ENCODE measurements at places on chromosomes 5 and 9. TPM values are rescaled to one million over a fixed set of nuclear protein-coding genes. Genes with fewer than 3 reads are reported as not detected.
A peak's percentile ranks its signal among the peaks of the same experiment; 100 is the strongest.

ADRB2 gene
- total RNA-seq = 10.7 TPM

GALNT12 gene
- total RNA-seq = 0.38 TPM

ZFP37 gene
- total RNA-seq = 1.4 TPM

RNF180 gene
- 2.9 TPM for total RNA-seq

C8G gene
- total RNA-seq = 0.77 TPM

SAXO1 gene
- not detected for total RNA-seq

S100Z gene
- not detected for total RNA-seq

ADCY2 gene
- total RNA-seq = not detected

GRCh38 chr9:89502038-89502601, 4.2 kb upstream of the SEMA4D start:
- DNase-seq = no peak

GRCh38 chr9:99239341-99240060, 17.4 kb downstream of the SEC61B start:
- DNase-seq = no peak

- DNase-seq = no peak
These were observed 185.7 kb upstream of the VCAN start for GRCh38 chr5:83285661-83286398.

- DNase-seq = no peak
These were observed 19.1 kb upstream of the FRMD3 start for GRCh38 chr9:83557317-83557716.

DNA sequence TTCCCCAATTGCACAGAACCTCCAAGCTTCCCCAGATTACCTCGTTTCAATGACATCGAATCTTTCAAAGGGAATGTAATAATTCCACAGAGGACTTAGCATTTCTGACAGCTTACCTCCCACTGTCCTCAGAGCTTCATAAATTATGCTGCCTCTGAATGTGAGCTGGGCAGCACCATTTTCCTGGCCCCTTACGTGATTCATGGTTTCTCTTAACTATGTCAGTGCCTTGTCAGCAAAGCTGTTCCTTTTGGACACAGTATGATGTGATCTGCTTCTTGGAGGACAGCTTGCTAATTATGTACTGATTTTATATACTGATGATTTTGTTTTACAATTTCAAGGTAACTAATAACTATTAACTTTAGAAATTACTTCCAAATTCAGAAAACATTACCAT, 27.7 kb upstream of the SSBP2 start:
- DNase-seq = peak; percentile 60

- peak; percentile 81 for DNase-seq
These were observed 4.0 kb upstream of the TRAF2 start for GRCh38 chr9:136882109-136882946.

- no peak for DNase-seq
These were observed 43.1 kb downstream of the RALGPS1 start for GRCh38 chr9:126957687-126958053.

- no peak for DNase-seq
These were observed 297.5 kb downstream of the AGTPBP1 start for GRCh38 chr9:85444243-85444642.

DNA sequence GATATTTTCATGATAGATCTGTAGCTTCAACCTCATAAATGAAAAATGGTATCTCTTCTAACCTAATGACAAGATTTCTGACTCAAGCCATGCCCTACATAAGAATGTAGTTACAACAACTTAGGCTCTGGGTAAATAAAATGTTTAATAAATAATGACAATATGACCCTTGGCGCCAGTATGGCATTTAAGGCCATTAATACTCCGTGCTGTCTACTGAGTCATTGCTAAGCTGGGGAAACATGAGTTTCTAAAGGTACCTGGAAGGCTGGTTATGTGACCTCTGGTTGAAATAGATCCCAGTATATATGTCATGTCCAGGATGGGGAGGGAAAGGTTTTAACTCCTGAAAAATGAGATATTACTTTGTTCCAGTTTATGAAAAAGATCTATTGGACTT, 58.0 kb upstream of the CEMIP2 start:
- DNase-seq = no peak

GRCh38 chr9:18184401-18184800, 289.6 kb upstream of the ADAMTSL1 start:
- DNase-seq = no peak

GRCh38 chr5:59988396-59988795, 94.9 kb upstream of the PDE4D start:
- DNase-seq = no peak

- no peak for DNase-seq
These were observed 61.6 kb downstream of the SETX start for GRCh38 chr9:132293145-132293721.

DNA sequence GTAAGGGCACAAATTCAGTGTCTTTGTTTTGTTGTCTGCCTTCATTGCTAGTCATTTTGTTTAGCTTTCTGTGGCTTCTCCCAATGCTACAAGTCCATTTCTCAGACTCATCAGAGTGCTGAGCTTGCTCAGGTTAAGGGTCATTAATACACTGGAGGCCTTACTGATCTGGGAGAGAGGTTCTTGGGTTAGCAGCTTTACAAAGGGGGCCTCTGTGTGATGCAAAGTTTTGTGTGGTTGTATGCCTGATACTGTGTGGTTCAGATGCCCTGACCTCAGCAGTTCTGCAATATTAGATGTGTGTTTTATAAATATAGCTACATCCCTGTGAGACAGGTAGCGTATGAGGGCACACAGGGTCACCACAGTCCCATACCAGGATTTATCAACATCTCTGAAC, 34.8 kb upstream of the SMARCA2 start:
- DNase-seq = no peak

GRCh38 chr5:109905906-109906305, 216.2 kb downstream of the MAN2A1 start:
- no peak for DNase-seq

GRCh38 chr5:59503220-59503619, 390.3 kb downstream of the PDE4D start:
- peak; percentile 54 for DNase-seq

DNA sequence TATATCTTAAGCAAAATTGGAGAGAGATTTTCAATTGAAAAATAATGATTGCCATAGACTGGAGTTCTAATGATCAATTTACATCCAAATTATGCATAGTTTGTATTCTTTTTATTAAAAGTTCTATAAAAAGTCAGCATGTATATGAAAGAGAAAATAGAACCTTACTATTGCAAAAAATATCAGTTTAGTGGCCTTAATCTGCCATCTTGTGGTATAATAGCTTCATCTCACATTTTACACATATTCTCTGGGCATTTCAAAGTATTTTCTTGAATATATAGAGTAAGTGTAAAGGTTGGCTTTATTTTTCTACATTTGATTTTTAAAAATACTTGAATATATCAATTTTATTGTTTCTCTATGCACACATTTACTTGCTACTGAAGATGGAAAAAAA, 1858.6 kb upstream of the CDH9 start:
- DNase-seq = no peak

Data from dermis microvascular lymphatic vessel endothelial cell (primary cell).